HAP-1 (cell line): ENCODE measurements at places on chromosomes 11 and 22.

DNA sequence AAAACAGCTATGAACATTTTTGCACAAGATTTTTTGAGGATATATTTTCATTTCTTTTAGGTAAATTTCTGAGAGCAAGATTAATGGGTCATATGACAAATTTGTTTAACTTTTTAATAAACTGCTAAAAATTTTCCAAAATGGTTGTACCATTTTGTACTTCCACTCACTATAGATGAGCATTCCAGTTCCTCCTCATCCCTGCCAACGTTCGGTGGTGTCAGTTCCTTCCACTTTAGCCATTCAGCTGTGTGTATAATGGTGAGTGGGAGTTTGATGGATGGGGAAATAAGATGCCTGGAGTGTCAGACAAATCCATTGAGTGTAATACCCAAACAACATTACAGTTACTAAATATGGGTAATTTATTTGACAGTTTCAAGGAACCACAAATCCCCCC, 49.7 kb downstream of the MIAT start:
- no peak for DNase-seq

DNA sequence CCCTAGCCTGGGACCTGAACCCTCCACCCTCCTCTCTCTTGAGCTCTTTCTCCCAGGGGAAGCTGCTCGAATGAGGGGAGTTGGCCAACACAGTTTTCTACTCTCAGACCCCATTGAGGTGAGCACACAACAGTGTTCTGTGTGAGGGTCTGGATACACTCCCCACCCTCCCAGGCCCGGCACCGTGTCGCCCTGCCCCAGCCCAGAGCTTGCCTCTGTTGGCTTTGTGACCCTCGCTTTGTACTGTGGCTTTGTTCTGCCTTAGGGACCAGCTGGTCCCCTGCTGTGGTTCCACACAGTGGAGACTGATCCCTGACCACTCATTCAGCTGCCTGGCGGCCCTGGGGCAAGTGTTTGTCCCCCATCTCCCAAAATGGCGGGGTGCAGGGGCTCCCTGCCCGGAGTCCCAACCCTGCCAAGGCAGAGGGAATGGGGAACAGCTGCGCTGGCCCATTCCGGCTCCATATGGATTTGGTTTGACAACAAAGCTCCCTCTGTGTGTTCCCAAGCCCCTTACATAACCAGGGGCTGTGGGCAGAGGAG, 8.3 kb downstream of the ST3GAL4 start:
- no peak for DNase-seq

- no peak for DNase-seq
Observed at GRCh38 chr11:21427726-21428125, 758.3 kb downstream of the NELL1 start.

GRCh38 chr11:12245549-12246016, 131.8 kb upstream of the PARVA start:
- no peak for DNase-seq

GRCh38 chr22:31628969-31629708, 32.9 kb downstream of the PISD start:
- no peak for DNase-seq

DNA sequence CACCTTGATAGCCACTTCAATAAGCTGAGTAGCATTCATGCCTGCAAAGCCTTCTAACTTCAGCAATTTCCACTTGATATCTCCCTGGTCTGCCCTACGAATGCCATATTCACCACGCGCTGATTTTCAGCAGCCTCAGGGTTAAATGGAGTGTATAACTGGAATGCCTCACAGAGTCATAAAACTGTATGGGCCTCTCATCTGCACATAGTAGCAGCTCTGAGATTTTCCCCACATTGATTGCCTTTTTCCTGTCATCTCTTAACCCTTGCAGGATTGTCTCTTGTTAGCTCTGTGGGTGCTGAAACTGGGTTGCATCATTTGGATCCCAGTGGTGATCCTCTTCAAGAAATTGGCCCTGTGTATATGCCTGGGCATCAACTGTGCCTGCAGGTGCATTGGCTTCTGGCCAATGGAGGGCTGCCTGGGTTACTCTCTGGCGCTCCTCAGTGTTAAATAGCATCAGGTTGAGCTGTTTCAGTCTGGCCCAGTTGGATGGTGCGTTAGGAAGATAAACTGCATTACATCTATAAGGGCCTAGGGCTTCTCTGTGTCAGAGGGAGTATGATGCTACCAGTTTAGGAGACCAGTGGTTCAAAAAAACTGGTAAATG, 17.4 kb upstream of the GLYATL1 start:
- no peak for DNase-seq

DNA sequence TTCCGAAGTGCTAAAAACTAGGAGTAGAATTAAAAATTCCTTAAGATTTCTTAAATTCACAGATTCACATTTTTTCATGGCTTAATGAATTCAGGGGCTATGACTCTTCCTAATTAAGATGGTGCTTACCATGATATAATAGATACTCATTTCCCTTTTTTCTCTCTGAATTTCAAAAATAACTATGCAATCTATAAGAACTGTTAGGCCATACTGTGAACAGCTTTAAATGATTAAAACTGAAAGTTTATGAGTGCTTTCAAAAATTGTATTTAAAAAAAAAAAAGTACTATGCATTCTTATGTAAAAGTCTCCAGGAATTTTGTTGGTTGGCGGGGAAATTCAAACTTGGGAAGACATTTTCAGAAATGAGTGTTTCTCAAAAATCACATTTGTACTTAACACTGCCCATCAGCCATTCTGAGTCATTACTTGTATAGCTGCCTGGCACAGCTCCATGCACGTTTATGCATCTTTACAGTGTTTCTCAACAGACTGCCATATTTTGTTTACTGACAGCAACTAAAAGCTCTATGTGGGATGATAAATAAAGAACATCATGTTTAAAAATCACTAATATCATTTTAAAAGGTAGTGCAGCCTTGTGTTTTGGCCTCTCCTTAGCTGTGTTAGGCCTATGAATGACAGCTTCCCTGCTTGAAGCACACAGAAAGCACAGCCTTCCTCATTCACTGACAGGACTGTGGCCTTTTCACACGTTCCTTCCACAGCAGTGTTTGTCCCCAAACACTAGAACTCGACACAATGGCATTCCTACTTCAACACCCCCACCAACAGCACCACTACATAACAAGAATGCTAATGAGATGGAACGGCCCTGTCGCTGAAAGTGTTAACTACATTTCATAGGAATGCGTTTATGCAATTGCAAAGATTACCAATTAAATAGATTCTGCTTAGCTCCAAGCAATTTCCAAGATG, 131.4 kb downstream of the DCDC1 start:
- peak; percentile 10 for DNase-seq

- DNase-seq = no peak
Observed at GRCh38 chr22:45228401-45228754, 12.3 kb downstream of the KIAA0930 start.

GRCh38 chr11:113417428-113417827, 29.8 kb downstream of the ANKK1 start:
- DNase-seq = no peak

GRCh38 chr22:45127866-45128265, 35.9 kb upstream of the NUP50 start:
- no peak for DNase-seq

DNA sequence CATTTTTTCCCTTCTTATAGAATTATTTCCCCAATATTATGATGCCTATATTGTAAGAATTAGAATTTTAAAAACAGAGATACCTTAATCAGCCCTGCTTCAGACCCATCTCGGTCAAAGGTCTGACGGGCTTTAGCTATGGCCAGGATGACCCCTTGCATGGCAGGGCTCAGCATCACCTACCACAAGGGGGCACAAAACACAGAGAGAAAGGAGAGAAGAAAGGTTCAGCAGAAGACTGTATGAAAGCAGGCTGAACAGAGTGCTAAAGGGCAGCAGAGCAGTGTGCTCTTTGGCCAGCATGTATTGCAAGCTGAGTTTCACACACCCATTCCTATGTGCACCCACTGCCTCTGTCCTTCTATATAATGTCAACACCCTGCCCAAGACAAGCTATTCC, 26.8 kb downstream of the CLDN25 start:
- DNase-seq = peak; percentile 33

DNA sequence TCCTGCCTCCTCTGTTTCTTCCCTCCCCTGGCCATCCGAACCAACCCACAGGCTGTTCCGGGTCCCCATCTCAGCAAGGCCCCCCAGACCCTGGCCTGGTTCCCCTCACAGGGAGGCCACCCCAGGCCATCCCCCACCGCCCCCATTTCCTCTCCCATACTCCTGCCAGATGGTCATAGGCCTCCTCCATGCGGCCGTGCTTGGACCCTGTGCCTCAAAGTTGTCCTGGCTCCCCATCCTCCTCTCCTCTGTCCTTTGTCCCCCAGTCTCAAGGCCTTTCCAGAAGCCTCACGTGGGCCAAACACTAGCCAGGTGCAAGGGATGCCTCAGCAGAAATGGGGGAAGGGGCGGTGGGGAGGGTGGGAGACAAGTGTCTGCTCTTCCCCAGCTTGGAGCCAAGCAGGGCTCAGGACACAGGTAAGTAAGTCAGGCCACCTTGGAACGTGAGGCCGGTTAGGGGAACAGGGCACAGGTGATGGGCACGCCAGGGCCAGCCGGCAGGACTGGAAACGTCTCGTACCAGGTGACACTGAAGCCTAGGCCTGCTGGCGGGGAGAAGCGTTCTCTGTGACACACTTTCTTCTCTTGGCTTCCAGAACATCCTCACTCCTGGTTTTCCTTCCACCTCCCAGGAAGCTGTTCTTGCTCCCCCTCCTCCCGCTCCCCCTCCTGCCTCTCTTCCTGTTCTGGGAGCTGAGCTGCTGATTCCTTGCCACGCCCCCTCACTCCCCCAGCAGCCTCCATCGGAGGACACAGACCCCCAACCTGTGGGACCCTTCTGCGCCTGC, 31.5 kb upstream of the SLC22A12 start:
- DNase-seq = no peak

- no peak for DNase-seq
Observed at GRCh38 chr22:49922484-49922883, 4.0 kb downstream of the CRELD2 start.

DNA sequence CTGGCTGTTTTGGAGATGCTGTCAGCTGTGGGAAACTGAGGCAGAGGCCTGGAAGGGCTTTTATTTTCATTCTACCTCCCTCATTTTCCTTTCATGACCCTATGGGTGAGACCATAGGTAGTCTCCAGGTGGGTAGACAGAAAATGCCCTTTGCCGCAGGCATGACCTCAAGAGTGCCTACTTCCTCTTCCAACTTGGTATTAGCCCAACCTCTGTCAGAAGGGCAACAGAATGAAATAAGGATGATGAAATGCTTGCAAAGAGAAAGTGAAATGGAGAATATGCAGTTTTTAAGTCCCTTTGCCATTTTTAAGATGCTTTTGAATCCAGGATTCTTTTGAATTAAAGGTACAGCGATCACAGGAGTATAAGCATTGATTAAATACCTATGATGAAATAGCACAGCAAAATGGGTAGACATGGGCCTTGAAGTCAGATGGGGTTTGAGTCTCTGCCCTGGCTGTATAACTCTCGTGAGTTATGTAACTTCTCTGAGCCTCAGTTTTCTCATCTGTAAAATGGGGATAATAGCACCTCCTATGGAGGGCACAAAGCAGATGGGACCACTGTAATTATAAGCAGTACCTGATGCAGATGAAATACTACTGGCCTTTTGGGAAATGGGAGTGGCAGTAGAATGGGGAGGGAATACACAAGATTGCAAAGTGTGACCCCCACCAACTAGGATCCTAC, 3.7 kb downstream of the ASPHD2 start:
- no peak for DNase-seq

- no peak for DNase-seq
Observed at GRCh38 chr22:21961886-21962654, 9.4 kb upstream of the PPM1F start.

GRCh38 chr22:26545827-26546226, 33.6 kb upstream of the TFIP11 start:
- no peak for DNase-seq

DNA sequence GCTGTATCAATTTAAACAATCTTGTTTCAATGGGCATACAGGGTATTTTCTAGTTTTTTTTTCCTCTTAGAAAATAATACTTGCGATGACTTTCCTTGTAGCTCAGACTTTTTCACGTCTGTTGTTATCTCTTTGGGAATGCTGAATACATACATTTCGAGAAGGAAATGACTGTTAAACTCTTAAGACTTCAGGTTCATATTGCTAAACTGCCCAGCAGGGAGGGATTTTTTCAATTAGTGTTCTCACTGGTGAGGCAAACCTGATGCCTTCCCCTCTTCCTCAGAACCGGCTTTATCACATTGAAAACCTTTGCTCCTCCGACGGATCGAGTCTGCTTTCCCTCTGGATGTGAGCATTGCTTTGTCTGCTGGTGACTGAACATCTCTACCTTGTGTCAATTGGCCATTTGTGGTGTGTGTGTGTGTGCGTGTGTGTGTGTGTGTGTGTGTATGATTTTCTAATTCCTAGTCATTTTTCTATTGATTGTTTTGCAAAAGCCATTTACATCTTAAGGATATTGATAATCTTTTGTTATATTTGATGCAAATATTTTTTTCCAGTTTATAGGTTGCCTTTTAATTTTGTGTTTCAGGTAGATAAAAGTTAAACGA, 6.6 kb downstream of the NEAT1 start:
- DNase-seq = peak; percentile 58

GRCh38 chr11:128934351-128934750, 8.3 kb downstream of the TP53AIP1 start:
- no peak for DNase-seq

DNA sequence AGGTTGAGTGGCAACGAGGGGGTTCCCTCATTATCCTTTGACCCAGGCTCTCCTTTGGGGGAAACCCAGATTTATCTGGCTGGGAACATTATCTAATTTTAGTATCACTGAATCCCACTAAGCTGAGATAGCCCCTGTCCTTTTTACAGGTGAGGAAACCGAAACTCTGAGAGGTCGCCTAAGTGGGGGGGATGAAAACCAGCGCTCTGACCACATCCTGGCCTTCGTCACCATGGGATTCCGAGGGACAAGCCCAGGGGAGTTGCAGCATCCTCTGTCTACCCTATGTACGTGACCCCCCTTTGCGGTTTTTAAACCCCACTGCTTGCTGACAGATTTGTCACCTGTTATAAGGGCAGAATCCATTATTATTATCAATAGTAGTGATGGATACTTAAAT, 61.0 kb downstream of the ISX start:
- DNase-seq = no peak

DNA sequence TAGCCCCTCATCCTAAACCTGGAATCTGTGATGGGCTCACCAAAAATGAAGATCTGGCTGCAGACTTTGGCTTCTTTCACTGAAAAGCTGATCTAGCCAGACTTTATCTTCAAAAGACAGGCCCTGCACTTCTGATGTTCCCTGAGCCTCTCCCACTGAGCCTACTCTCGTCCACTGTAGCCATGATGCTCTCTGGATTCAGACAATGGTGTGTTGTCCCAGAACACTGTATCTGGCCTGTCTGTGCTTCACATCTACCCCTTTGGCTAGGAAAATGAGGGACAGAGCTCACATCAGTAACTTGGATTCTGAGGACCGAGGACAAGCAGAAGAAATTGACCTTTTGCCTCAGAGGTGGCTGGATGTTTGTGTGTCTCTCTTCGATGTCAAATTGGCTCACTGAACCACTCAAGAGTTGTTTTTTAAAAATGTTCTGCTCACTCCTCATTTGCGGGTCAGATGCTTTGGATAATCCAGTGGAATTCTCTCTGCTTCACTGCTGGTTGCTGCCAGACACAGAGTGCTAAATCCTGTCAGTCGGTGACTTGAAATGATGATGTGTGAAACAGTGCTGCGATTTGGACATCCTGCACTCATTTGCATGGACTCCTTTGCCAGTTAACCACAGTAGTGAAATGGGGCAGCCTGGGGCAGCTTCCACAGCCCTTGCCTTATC, 67.5 kb downstream of the ARFGAP2 start:
- DNase-seq = no peak

GRCh38 chr22:45866646-45867117, 110.3 kb downstream of the WNT7B start:
- DNase-seq = no peak

GRCh38 chr22:29816980-29817379, 21.1 kb downstream of the ASCC2 start:
- DNase-seq = no peak

GRCh38 chr11:118838905-118839553, 44.7 kb upstream of the CXCR5 start:
- DNase-seq = no peak
